D721Med (cell line): ENCODE measurements at places on chromosomes 1 and 21.

DNA sequence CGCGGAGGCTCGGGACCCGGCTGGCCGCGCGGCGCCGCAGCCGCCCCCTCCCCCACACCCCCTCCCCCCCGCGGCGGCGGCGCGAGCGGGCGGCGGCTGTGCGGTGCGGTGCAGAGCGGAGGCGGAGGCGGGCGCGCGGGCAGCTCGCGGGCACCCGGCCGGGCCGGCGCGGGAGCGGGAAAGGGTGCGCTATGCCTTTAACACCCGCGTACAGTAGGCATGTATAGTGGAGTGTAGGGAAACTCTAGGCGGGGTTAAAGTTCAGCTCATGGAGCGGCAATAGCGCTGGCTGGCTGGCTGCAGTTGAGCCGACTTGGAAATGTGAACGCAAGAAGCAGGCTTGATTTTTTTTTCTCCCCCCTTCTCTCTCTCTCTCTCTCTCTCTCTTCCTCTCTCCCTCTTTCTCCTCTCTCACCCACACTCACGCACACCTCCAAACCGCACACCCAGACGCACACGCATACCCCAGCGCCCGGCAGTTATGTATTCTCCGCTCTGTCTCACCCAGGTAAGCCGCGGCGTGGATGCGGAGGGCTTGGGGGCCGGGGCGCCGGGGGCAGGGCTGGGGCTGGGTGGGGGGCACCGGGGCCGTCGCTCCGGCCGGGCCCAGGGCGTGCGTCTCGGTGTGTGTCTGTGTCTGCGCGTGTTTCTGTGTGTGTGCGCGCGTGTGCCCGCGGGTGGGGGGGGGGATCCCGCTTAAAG lies at the start of gene NFIA:
Gene NFIA (plus strand): TSS at position 251 of the 702 bp plus-strand sequence.
- DNase-seq: no peak

GRCh38 chr1:204036882-204037655 lies 35.8 kb upstream of the SOX13 start:
- DNase-seq: no peak

GRCh38 chr1:28129150-28129549 lies 40.7 kb upstream of the EYA3 start:
- no peak for DNase-seq

DNA sequence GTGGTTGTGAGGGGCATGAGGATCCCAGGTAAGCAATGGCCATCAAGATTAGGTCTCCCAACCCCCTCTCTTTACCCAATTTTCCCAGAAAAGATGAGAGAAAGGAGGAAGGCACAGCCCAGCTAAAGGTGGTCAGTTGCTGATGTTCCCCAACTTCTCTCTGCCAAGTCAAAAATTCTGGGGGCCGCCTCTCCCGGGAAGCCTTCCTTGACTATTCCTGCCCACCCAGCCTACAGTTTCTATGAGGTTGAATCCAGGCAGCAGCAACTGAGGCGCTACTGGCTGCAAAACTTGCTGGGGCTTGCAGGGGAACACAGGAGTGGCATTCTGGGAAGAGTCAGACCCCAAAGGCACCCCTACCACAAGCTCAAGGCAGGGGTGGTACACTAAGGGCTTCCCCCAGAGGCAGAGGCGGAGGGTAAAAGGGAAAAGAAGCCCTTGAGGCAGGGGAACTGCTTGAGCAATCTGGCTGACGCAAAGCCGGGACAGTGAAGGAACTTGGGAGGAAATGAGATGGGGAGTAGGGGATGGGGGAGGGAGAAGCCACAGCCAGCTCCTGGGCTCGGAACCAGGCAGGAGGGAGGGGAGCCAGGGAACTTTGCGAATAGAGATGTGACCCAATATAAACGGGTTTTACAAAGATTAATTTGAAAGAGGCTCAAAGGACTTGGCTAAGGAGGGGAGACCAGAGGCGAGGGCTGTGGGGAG lies 31.2 kb downstream of the SDC3 start:
- DNase-seq: no peak

DNA sequence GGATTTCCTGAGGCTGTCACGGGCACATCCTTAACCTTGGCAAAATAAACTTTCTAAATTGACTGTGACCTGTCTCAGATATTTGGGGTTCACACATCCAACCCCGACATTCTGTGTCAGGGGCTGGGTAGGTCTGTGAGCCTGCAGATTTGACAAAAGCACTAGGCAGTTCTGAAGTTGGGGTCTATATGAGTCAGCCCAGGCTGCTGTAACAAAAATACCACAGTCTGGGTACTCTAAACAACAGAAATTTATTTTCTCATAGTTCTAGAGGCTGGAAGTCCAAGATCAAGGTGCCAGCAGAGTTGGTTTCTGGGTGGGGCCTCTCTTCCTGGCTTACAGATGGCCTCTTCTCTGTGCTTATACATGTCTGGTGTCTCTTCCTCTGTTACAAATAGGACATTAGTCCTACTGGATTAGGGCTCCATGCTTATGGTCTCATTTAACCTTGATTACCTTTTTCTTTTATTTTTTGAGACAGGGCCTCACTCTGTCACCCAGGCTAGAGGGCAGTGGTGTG lies 3.0 kb upstream of the CPLANE2 start:
- no peak for DNase-seq

DNA sequence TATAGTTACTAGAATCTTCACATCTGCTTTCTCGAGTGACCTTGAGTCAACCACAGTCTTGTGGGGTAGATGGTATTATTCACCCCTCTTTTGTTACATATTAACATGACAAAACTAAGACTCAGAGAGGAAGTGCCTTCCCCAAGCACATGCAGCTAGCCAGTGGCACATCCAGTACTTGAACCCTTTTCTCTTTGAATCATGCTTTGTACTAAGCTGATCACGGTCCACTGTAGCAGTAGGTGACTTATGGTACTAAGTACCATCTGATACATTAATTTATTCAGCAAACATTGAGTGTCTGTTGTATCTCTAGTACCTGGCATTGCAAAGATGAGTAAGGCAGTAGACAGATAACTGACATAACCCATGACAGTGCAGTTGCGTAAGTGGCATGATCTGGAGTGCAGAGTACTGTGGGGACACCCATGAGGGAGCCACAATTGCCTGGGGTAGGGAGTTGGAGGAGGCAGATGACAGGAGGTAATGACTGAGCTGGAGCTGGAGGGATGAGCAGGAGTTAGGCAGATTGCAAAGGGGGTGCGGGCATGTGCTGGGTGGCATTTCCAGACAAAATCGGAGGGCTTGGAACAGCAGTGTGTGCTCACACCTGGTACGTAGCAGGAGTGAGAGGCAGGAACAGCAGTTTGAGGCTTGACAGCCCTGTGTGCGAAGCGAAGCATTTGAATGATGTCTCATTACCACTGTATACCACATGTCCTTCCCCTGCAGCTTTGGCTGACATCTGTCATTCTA lies 29.8 kb downstream of the UCK2 start:
- DNase-seq: no peak

DNA sequence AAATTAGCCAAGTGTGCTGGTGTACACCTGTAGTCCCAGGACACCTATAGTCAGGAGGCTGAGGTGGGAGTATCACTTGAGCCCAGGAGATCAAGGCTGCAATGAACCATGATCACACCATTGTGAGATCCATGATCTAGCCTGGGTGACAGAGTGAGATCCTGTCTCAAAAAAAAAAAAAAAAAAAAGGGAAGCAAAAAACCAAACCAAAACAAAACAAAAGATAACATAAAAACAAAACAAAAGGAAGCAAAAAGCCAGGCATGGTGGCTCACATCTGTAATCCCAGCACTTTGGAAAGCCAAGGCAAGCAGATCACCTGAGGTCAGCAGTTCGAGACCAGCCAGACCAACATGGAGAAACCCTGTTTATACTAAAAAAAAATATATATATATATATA lies 9.4 kb upstream of the AKR1A1 start:
- no peak for DNase-seq

GRCh38 chr1:66247415-66248208 lies 286.3 kb upstream of the SGIP1 start:
- DNase-seq: no peak
